ENCODE measurements at places on chromosomes 2 and 18. TPM values are rescaled to one million over a fixed set of nuclear protein-coding genes. Genes with fewer than 3 reads are reported as not detected.

SCG2 gene
- not detected for total RNA-seq

DNA sequence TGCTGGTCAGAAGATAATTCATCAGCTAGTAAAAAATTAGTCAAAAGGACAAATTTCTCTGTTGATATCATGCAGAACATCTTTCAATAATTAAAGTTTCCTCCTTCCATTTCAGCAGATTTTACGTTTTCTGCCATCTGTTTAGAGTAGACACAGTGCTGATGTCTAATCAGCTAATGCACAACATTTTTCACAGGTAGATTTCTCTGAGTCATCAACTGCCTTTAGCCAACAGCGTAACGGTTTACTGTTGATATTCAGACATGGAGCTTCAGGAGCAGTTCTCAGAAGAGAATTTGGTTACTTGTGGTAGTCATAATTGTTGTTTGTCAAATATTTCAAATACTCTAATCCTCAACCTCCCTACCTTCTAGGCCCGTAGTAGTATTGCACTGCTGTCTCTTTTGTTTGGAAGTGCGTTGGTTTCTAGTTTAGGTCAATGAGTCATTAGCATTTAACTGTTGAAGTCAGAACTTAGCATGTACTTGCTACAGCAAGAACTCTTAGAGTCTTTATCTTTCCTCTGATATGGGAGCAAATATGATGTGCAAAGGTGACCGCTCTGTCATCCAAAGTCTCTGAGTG lies 86.8 kb upstream of the TFPI start:
- H3K27me3 ChIP-seq, result no peaks in the 10 kb centered on the region
- no peaks in the 10 kb centered on the region for H3K4me1 ChIP-seq
- H3K36me3 ChIP-seq, result no peaks in the 10 kb centered on the region
- DNase-seq, result no peak
- H3K4me3 ChIP-seq, result no peak overlapping the region
- H3K27ac ChIP-seq, result no peak overlapping the region

DNA sequence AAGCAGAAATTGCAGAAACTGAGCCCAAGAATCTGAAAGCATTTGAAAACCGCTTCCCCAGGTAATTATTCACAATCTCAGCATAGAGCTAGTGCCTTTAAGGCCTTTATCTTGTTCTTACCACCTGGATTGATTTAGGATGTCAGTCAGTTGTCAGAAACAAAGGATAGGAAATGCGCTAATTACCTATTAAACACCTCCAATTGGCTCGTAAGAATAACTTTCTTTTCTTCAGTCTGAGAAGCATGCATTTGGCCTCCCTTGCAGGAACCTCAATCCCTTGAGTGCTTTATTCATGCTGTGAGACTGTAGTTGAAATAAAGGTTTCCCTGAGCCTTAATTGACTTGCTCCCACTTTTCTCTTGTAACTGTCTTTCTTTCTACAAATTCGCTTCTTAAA lies 400.3 kb upstream of the LRATD1 start:
- no peaks in the 10 kb centered on the region for H3K36me3 ChIP-seq
- no peak overlapping the region for H3K27ac ChIP-seq
- no peaks in the 10 kb centered on the region for H3K4me1 ChIP-seq
- no peak overlapping the region for H3K4me3 ChIP-seq
- no peak for DNase-seq
- H3K27me3 ChIP-seq, result no peaks in the 10 kb centered on the region

DNA sequence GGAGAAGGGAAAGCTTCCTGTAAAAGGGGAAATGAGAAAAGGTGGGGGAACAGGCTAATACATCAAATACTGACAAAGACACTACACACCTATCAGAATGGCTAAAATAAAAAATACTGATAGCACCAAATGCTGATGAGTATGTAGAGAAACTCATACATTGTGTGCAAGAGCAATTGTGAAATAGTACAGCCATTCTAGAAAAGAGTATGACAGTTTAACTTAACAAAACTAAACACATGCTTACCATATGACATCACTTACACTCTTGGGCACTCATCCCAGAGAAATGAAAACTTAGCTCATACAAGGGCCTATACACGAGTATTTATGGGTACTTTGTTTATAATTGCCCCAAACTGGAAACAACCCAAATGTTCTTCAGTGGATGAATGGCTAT lies 53.4 kb downstream of the ZNF638 start:
- H3K4me1 ChIP-seq, result no peaks in the 10 kb centered on the region
- peaks cover 92% of the 10 kb centered on the region for H3K36me3 ChIP-seq
- H3K27ac ChIP-seq, result no peak overlapping the region
- no peak overlapping the region for H3K4me3 ChIP-seq
- H3K27me3 ChIP-seq, result no peaks in the 10 kb centered on the region

DNA sequence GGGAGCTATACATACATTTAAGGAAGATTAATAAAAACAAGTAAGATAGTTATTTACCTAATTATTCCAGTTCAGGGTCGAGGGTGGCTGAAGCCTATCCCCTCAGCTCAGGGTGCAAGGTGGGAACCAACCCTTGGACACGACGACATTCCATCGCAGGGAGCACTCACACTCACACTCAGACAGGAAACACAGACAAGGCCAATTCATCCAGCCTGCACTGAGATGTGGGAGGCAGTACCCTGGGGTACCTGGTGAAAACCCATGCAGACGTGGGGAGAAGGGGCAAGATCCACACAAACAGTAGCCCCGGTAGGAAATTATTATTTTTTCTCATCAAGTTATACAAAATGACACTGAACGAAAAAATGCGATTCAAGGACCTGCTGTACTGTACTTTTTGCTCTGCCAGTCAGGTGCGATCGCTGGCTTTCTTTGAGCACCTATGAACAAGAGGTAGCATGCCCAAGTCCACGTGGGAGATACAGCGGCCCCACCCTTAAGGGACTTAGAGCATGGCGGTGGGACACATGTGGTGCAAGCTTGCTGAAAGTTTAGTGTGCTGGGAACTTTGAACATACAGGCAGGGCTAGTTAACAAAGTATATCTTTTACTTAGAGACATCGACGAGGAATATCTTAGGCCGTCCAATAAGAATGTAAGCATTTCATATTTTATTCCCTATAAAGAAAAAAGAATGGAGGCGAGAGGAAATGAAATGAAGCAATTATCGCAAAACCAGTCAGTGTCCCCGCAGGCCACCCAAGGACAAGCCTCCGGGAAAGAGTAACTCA lies 624 bp downstream of the METTL8 start:
- DNase-seq, result no peak
- peak overlapping the region; percentile 97 for H3K27ac ChIP-seq
- H3K4me1 ChIP-seq, result peaks cover 37% of the 10 kb centered on the region
- no peaks in the 10 kb centered on the region for H3K27me3 ChIP-seq
- peaks cover 8% of the 10 kb centered on the region for H3K36me3 ChIP-seq
